Adrenal gland (tissue), 19 donors: ENCODE measurements at places on chromosomes 11 and 22. TPM values are rescaled to one million over a fixed set of nuclear protein-coding genes. Genes with fewer than 3 reads are reported as not detected.

DNA sequence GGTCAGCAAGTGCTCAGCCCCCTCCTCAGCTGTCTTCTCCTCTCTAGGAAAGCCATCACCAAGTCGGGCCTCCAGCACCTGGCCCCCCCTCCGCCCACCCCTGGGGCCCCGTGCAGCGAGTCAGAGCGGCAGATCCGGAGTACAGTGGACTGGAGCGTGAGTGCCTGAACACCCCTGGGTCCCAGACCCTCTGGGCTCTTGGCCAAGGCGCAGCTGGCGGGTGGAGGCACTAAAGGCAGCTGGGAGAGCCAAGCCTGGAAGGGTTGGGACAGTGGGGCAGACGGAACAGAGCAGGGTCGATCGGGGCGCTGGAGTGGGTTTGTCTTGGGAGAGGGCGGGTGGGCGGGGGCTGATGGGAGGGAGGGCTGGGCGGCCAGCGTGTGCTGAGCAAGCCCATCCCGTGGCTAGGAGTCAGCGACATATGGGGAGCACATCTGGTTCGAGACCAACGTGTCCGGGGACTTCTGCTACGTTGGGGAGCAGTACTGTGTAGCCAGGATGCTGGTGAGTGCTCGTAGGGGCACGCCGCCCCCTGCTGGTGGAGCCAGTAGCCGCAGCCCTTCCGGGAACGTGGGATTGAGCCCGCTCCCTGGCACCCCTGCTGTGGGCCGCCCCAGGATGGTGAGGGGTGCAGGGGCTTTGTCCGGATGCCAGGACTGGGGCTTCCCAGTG, 14.1 kb upstream of the MDK start:
- H3K27ac ChIP-seq: peak overlapping the region; percentile 6
- no peaks in the 10 kb centered on the region for H3K27me3 ChIP-seq
- H3K4me1 ChIP-seq: peaks cover 22% of the 10 kb centered on the region
- no peaks in the 10 kb centered on the region for H3K36me3 ChIP-seq
- DNase-seq: peak; percentile 88
- no peak overlapping the region for H3K4me3 ChIP-seq

GRCh38 chr11:44467413-44467812, 98.0 kb upstream of the CD82 start:
- H3K4me3 ChIP-seq: no peak overlapping the region
- H3K27ac ChIP-seq: no peak overlapping the region
- peaks cover 8% of the 10 kb centered on the region for H3K27me3 ChIP-seq
- H3K4me1 ChIP-seq: no peaks in the 10 kb centered on the region
- H3K36me3 ChIP-seq: no peaks in the 10 kb centered on the region

DNA sequence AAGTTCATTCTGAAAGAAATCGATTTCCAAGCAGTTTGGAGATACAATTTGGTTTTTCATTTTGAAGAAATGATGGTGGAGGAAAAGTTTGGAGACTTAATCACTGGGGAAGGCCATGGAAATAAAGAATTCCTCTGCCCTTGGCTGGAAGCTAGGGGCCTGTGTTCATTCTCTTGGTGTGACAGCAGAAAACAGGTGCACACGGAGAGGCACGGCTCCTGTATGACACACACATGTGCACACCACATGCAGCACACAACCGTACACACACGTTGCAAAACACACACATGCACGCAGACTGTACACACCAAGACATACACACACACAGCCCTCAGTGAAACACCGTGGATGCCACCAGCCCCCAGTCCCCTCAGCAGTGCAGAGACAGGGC, 64.2 kb downstream of the CYTH4 start:
- H3K36me3 ChIP-seq: no peaks in the 10 kb centered on the region
- H3K4me3 ChIP-seq: no peak overlapping the region
- no peak for DNase-seq
- H3K4me1 ChIP-seq: no peaks in the 10 kb centered on the region

DNA sequence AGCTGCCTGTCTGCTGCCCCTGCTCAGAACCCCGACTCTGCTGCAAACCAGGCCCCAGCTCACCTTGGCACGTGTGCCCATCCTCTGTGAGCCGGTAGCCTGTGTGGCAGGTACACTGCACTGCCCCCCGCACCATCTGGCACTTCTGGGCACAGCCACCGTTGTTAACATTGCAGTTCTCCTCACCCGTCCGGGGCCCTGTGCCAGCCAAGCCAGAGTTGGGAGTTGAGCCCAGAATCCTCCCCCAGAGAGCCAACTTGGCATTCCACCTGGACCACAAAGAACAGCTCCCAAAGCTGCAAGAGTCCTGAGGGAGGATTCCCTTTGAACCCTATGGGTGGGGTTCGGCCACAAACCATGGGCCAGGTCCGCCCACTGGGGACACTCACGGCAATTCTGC, 22.5 kb downstream of the LRP4 start:
- no peaks in the 10 kb centered on the region for H3K27me3 ChIP-seq
- H3K36me3 ChIP-seq: no peaks in the 10 kb centered on the region
- no peak overlapping the region for H3K4me3 ChIP-seq
- H3K27ac ChIP-seq: no peak overlapping the region
- no peaks in the 10 kb centered on the region for H3K4me1 ChIP-seq
- DNase-seq: peak; percentile 37

DNA sequence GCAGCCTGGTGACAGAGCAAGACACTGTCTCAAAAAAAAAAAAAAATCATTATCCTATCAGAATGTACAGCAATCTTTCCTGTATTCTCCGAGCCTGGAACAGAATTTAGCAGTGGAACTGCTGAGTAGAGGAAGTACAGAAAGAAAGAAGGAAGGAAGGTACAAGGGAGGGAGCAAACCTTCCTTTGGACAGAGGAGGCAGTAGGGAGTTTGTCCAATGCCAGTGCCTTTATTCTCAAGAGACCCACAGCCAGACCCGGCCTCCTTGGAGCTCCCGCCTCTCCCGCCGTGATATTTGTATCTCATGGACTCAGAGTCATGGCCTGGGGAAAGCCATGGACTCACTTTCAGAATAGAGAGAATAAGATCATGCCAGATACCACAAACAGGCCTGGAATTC, 37.7 kb upstream of the LRRC55 start:
- H3K4me3 ChIP-seq: no peak overlapping the region
- no peaks in the 10 kb centered on the region for H3K27me3 ChIP-seq
- no peaks in the 10 kb centered on the region for H3K36me3 ChIP-seq
- no peak overlapping the region for H3K27ac ChIP-seq

DNA sequence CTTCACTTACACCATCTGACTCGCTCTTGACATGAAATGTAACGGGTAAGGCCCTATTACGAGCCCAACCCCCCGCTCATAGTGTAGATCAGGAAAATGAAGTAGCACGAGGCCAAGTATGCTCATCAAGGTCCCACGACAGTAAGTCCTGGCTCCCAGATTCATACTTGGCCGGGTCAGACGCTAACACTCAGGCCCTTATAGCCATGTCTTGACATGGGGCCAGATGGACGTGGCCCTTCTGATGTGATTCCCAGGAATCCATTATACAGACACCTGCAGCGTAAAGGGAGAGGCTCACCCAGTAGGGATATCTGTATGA, 175.1 kb downstream of the CEP164 start:
- DNase-seq: no peak
- H3K36me3 ChIP-seq: no peaks in the 10 kb centered on the region
- no peak overlapping the region for H3K4me3 ChIP-seq
- no peaks in the 10 kb centered on the region for H3K27me3 ChIP-seq

GRCh38 chr11:88179971-88180629, 4.9 kb upstream of the RAB38 start:
- no peaks in the 10 kb centered on the region for H3K36me3 ChIP-seq
- no peaks in the 10 kb centered on the region for H3K27me3 ChIP-seq
- DNase-seq: no peak

GRCh38 chr22:42366806-42367581, 65.2 kb downstream of the NFAM1 start:
- H3K4me3 ChIP-seq: no peak overlapping the region
- no peaks in the 10 kb centered on the region for H3K36me3 ChIP-seq
- H3K27me3 ChIP-seq: no peaks in the 10 kb centered on the region
- peaks cover 11% of the 10 kb centered on the region for H3K4me1 ChIP-seq
- DNase-seq: peak; percentile 56

DNA sequence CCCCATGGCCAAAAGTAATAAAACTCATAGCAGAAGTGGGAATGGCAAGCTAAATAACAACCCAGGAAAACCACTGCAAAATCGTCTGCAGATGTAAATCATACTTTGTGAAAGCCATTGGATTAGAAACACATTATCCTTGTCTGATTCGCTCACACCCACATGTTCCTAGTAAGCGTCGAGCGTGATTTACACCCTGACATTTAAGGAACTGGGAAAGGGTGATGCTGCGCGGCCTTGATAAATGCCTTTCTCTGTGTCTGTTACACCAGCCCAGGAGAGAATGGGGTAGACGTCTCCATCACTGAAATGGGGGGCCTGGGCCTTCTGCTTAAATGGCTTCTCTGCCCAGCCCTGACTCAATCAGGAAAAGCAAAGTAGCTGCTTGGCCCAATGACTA, 162.7 kb downstream of the NTM start:
- no peak overlapping the region for H3K27ac ChIP-seq
- DNase-seq: no peak
- no peaks in the 10 kb centered on the region for H3K4me1 ChIP-seq
- no peak overlapping the region for H3K4me3 ChIP-seq
- no peaks in the 10 kb centered on the region for H3K36me3 ChIP-seq

- H3K36me3 ChIP-seq: no peaks in the 10 kb centered on the region
- H3K27me3 ChIP-seq: no peaks in the 10 kb centered on the region
- H3K4me1 ChIP-seq: no peaks in the 10 kb centered on the region
Observed at GRCh38 chr22:43532301-43533155, 120.7 kb downstream of the MPPED1 start.

Gene CRKL
- total RNA-seq: 52.8 TPM

Gene CATSPER1
- total RNA-seq: 0.20 TPM

Gene TMPRSS5
- 0.43 TPM for total RNA-seq

Gene RIMBP3C
- 0.22 TPM for total RNA-seq

Gene KCNJ4
- not detected for total RNA-seq

Gene FDX1
- 231 TPM for total RNA-seq

Gene FAR1
- total RNA-seq: 13.9 TPM

Gene RNASEH2C
- 153 TPM for total RNA-seq

Gene NRGN
- total RNA-seq: 1.2 TPM
